ENCODE measurements at places on chromosomes 4 and X.
A peak's percentile ranks its signal among the peaks of the same experiment; 100 is the strongest.

DNA sequence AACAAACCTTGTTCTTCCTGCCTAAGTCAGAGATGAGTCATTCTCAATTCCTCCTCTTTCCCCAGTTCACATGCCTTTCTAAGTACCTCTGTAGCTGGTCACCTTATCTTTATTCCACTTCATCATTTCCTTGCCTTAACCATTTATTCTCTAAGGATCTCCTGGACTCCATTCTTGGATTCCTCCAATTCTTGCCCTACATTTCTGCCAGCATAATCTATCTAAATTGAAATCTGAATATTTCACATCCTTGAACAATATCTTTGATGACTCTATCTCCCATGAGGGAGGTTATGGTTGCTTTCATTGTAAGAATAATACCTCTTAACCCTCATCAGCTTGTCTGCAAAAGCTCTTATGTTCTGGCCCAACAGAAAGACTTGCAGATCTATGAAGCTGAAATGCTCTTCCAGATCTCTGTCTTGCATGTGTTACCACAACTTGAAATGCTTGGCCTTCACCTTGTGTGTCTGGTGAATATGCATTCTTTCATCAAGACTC lies 28.6 kb upstream of the PDE5A start:
- DNase-seq: peak; percentile 77

GRCh38 chr4:87807402-87807801 lies 8.0 kb downstream of the IBSP start:
- peak; percentile 12 for DNase-seq

DNA sequence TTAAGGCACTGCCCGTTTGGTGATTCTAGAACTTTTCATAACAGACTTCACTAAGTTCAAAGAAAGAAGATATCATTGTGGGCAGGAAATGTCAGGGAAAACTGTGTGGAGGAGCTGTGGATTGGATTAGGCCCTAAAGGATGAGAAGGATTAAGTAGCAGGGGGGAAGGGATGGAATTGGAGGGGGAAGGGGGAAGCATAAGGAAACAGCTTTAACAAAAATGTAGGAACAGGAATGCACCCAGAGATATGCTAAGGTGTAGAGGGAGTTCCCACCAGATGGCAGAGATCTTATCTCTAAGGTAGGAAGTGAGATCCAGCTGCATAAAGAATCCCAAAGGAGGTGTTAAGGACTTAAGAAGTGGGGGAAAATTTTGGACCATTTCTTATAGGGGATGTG lies 114.5 kb downstream of the LARP7 start:
- DNase-seq: no peak

DNA sequence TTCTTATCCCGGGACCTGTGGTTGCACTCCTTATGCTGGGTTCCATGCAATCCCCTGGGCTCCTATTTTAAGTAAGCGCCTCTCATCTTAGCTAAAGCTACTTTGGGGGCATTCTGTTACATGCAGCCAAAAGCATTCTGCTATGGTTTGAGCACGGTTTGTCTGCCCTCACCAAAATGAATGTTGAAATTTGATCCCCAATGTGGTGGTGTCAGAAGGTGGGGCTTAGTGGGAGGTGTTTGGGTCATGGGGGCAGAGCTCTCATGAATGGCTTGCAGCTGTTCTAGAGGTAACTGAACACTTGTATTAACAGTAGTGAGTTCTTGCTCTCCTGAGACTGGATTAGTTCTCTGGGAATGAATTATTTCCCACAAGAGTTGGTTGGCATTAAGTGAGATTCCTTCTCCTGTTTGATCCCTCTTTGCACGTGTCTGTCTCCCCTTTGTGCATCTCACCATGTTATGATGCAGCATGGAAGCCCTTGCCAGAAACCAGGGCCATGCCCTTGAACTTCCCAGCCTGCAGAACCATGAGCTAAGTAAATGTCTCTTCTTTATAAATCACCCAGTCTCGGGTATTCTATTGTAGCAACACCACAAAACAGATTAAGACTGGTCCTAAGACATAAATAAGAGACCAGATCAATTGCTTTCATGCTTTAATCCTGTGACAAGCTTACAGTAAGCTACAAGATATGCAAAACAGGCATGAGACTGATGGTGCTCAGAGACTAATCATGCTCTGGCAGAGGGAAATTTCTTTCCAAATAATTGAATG lies 141.8 kb downstream of the TSPAN5 start:
- DNase-seq: peak; percentile 66

- no peak for DNase-seq
These were observed 40.1 kb downstream of the SLC16A2 start for GRCh38 chrX:74461384-74461783.

DNA sequence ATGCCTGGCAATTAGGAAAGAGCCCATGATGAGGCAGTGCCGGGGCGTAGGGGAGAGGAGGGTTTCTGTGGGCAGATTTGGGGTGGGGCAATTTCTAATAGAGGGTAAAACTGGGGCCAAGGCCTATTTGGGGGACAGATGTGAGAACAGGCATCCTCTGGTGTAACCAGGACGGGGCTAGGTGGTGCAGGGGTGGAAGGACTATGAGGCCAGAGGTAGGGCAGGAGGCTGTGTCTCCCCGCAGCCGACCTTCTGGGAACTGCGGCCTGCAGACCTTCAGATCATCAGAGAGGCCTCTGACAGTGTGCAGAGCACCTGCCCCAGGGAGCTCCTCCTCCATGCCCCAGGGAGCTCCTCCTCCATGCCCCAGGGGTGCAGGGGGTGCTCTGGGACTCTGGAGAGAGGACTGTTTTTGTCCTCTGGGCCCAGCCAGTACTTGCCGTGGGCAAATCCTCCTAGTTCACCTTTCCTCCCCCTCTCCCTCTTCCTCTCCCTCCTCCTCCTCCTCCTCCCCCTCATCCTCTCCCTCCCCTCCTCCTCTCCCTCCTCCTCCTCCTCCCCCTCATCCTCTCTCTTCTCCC lies 101.9 kb downstream of the SORCS2 start:
- no peak for DNase-seq

DNA sequence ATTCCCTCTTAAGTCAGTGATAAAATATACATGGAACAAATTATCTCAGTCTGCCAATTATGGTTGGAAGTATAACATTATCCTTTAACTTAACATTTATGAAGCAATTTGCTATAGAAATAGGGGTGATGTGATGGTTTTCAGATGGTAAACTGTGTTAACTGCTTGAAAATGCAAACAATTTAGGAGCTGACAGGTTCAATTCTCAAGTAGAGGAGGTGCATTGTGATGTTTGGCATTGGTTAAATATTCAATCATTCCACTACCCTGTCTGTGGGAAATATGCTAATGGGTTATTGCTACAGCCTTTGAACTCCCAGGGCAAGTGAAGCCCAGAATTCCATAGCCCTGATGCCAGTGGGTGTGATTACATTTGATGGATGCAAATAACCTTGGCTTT lies 243.4 kb upstream of the GK2 start:
- DNase-seq: peak; percentile 47

DNA sequence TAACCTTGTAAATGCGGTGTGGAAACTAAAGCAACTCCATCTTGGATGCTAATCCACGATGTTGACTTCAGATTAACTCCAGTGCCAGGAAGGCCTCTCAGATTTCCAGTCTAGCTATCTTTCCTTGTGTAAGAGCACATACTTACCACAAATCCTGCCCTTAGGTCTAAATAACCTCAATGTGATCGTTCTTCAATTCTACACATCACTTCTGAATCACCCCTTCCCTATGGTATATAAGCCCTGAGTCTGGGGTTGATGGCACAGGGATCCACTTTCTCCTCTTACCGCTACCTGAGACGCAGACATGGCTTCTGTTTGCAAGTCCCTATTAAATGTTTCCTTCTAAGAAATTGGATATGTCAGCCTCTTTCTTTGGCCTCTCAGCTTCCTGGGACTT lies 17.5 kb upstream of the ZNF41 start:
- no peak for DNase-seq

DNA sequence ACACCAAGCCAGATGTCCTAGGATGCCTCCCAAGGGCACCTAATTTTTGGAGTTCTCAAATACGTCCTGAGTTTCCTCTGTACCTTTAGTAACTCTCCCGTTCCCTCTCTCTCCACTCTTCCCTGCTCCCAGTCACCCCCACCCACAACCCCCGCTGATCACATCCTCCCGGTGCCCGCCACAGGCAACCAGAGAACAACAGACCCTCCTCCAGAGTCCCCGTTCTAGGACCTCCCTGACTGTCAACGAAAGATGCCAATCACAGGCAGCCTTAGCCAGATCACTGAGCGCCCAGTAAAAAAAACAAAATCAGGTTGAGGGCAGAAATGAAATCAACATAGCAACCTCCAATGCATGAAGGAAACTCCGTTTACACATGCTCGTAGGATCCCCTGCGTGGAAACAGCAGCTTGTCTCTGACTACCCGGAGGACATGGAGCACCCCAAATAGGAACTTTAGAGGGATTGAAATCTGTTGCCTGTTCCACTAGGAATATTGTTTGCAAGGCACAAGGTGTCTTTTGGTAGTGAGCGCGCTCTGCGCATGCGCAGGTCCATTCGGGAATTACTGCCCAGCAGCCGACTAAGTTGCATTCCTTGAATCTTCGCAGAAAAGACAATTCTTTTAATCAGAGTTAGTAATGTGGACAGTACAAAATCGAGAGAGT lies at the start of gene GABRB1:
TSS of gene GABRB1 (plus strand) at position 557 of the 668 bp plus-strand sequence.
- peak; percentile 42 for DNase-seq

GRCh38 chr4:78069859-78070258 lies 12.7 kb downstream of the FRAS1 start:
- DNase-seq: no peak

- no peak for DNase-seq
These were observed 745.4 kb downstream of the TECRL start for GRCh38 chr4:63663870-63664269.

- DNase-seq: no peak
These were observed 315.1 kb upstream of the ADGRL3 start for GRCh38 chr4:60885011-60885410.

DNA sequence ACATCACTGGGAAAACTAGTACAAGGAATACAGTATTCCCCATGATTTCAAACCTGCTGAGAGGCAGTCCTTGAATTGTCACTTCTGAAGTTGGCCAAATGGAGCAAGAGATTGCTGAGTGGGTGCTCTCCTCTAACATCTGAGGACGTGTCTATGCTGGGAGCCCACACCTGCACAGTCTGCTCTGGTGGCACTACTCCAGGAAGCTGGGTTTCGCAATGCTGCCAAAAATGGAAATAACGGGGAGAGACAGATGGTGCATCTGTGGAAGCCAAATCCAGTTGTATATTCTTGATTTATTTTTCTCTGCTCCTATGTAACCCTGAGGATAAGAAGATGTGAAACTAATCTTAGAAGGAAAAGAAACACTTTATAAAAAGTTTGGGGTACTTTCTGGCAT lies 240.1 kb upstream of the CTSO start:
- peak; percentile 66 for DNase-seq

GRCh38 chr4:28360681-28361080 lies 1500.0 kb downstream of the STIM2 start:
- no peak for DNase-seq

DNA sequence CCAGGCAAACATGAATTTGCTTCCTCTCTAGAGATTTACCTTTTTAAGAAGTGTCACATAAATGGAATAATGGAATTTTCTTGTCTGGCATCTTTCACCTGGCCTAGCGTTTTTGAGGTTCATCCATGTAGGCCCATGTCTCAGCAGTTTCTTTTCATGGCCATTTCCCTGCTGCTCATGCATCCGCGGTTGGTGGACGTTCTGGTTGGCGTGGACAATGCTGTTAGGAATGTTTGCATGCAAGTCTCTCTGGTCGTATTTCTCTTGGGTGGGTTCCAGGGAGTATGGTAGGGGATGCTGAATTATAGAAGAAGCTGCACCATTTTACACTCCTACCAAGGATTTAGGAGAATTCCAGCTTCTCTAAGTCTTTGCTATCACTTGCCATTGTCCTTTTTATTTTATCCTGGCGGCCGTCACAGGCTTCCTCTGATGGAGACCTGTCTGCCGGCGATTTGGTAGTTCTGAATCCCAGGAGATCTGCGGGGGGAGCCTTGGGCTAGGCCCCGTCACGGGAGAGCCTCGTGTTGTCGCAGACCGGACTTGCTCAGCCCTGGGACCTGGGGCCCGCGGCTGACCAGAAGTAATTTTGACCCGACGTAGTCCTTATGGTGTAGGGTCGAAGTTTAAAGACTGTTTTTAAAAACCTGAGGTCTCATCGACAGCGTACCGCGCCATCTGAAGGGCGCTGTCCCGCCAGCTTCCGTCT lies 56.9 kb upstream of the TADA2B start:
- DNase-seq: peak; percentile 77
